ENCODE measurements at places on chromosomes 7 and 10.
A peak's percentile ranks its signal among the peaks of the same experiment; 100 is the strongest.

GRCh38 chr7:55132890-55133551, 114.2 kb downstream of the EGFR start:
- no peaks in the 10 kb centered on the region for H3K4me1 ChIP-seq
- no peak for DNase-seq
- no peak overlapping the region for H3K4me3 ChIP-seq

DNA sequence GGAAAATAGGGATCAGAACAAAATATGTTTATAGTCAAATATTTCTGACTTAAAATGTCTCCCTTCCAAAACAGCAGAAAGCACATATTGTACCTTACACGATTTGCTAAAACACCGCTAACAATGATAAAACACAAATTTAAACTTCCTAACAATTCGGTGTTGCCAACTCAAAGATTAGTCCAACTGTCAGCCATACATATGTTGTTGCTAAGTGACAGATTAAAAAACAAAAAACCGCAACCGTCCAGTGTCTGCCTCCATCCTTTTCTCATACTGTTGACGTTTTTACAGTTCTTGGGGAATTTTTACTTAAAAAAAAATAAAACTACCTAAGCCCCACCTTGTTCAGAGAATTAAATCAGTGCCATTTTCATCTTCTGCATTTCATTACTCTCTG, 118.0 kb downstream of the RAB11FIP2 start:
- no peak overlapping the region for H3K27ac ChIP-seq
- DNase-seq = no peak
- no peak overlapping the region for H3K4me3 ChIP-seq
- no peaks in the 10 kb centered on the region for H3K36me3 ChIP-seq
- H3K27me3 ChIP-seq = peaks cover 9% of the 10 kb centered on the region
- no peaks in the 10 kb centered on the region for H3K4me1 ChIP-seq

- H3K27me3 ChIP-seq = no peaks in the 10 kb centered on the region
- no peak overlapping the region for H3K27ac ChIP-seq
- no peak overlapping the region for H3K4me3 ChIP-seq
- no peak for DNase-seq
These were observed 35.0 kb upstream of the DGKB start for GRCh38 chr7:14937581-14937980.

GRCh38 chr10:116840389-116841075, 8.8 kb upstream of the ENO4 start:
- H3K27ac ChIP-seq = no peak overlapping the region
- H3K4me1 ChIP-seq = no peaks in the 10 kb centered on the region
- peaks cover 6% of the 10 kb centered on the region for H3K27me3 ChIP-seq
- H3K36me3 ChIP-seq = no peaks in the 10 kb centered on the region
- DNase-seq = no peak
- no peak overlapping the region for H3K4me3 ChIP-seq

DNA sequence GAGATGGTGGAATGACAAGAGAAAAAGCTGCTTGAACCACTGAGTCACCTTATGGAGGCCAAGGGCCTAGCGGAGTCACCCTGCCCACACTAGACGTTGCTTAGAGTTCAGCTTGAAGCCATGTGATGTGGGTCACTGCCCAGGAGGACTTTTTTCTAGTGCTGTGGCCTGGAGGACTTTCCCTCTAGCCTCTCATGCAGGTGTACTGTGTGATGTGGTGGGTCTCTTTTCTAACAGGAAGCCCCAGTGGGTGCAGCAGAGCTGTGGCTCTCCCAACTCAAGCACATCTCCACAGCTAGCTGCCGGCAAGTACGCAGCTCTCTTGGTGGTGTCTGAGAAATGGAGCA, 13.6 kb downstream of the POR start:
- H3K27ac ChIP-seq = peak overlapping the region; percentile 83
- DNase-seq = peak; percentile 39
- H3K36me3 ChIP-seq = no peaks in the 10 kb centered on the region
- no peaks in the 10 kb centered on the region for H3K27me3 ChIP-seq

DNA sequence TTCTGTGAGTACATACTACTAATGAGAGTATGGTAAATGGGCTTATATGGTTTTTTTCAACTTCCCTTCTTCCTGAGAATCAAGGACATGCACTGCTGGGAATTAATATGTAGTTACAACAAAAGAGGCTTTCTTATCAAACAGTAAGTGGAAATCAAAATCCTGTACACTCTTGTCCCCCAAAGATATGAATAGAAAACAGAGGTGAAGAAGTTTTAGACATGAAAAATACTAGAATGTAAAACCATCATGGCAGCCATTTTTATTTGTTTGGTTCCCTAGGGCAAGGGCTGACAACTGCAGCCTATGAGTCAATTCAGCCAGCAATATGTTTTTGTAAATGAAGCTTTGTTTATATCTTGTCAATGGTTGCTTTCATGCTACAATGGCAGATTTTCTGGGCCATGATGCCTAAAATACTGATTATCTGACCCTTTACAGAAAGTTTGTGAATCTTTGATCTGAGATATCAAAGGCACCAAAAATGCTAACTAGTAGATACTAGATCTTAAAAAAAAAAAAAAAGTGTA, 422.4 kb downstream of the PARD3 start:
- no peaks in the 10 kb centered on the region for H3K27me3 ChIP-seq
- no peaks in the 10 kb centered on the region for H3K36me3 ChIP-seq
- no peak for DNase-seq
- no peak overlapping the region for H3K27ac ChIP-seq
- H3K4me3 ChIP-seq = no peak overlapping the region

- H3K36me3 ChIP-seq = peaks cover 3% of the 10 kb centered on the region
- H3K4me3 ChIP-seq = no peak overlapping the region
- peaks cover 48% of the 10 kb centered on the region for H3K27me3 ChIP-seq
- peaks cover 3% of the 10 kb centered on the region for H3K4me1 ChIP-seq
- no peak for DNase-seq
These were observed 581 bp downstream of the PTPRZ1 start for GRCh38 chr7:121873289-121874194.

DNA sequence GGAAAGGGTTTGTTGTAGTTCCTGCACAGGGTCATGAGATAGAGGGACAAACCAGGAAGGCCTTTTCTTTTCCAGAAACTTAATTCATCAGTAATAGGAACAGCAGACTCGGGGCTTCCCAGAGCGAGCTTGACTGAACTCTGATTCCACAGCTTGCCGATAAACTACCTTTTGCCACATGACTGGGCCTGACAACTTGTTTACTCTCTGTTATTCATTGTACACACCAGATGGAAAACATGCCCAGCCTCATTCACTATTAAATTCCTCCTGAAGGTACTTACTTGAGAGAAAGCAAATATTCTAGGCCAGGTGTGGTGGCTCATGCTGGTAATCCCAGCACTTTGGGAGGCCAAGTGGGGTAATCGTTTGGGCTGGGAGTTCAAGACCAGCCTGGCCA, 77.1 kb upstream of the FGFR2 start:
- no peak for DNase-seq
- peaks cover 13% of the 10 kb centered on the region for H3K27me3 ChIP-seq
- no peaks in the 10 kb centered on the region for H3K36me3 ChIP-seq
- H3K4me1 ChIP-seq = no peaks in the 10 kb centered on the region

GRCh38 chr7:121755286-121755685, 117.7 kb upstream of the PTPRZ1 start:
- no peak overlapping the region for H3K27ac ChIP-seq
- DNase-seq = no peak
- no peaks in the 10 kb centered on the region for H3K4me1 ChIP-seq
- H3K4me3 ChIP-seq = no peak overlapping the region

- peaks cover 8% of the 10 kb centered on the region for H3K36me3 ChIP-seq
- H3K27me3 ChIP-seq = no peaks in the 10 kb centered on the region
- H3K27ac ChIP-seq = peak overlapping the region; percentile 92
- DNase-seq = no peak
These were observed 85.9 kb downstream of the MDFIC start for GRCh38 chr7:115007751-115008150.

DNA sequence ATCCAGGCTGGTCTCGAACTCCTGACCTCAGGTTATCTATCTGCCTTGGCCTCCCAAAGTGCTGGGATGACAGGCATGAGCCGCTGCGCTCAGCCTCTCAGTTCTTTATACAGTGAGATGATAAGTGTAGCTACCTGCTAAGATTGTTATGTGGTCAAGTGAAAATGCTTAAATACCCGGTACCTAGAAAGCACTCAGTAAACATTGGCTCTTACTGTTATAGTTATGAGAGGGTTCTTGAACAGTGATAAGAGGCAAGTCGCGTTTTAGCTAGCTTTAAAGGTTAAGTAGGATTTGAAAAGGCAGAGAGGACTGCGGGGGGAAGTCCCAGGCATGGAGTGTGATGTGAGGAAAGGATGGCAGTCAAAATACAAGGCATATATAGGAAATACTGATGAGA, 4.5 kb downstream of the ZKSCAN1 start:
- peak overlapping the region; percentile 57 for H3K27ac ChIP-seq
- no peak for DNase-seq
- peaks cover 60% of the 10 kb centered on the region for H3K4me1 ChIP-seq
- no peak overlapping the region for H3K4me3 ChIP-seq
- no peaks in the 10 kb centered on the region for H3K27me3 ChIP-seq
- no peaks in the 10 kb centered on the region for H3K36me3 ChIP-seq

DNA sequence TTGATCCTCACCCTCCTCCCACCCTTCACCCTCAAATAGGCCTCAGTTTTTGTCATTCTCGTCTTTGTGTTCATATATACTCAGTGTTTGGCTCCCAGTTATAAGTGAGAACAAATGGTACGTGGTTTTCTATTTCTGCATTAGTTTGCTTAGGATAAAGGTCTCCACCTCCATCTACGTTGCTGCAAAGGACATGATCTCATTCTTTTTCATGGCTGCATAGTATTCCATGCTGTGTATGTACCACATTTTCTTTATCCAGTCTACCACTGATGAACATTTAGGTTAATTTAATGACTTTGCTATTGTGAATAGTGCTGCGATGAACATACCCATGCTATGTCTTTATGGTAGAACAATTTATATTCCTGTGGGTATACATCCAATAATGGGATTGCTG, 91.2 kb downstream of the PLPP4 start:
- no peak overlapping the region for H3K27ac ChIP-seq
- no peaks in the 10 kb centered on the region for H3K4me1 ChIP-seq
- DNase-seq = no peak
- peaks cover 2% of the 10 kb centered on the region for H3K27me3 ChIP-seq

GRCh38 chr10:92690915-92691590, 1.3 kb downstream of the HHEX start:
- peak overlapping the region; percentile 73 for H3K4me3 ChIP-seq
- H3K27me3 ChIP-seq = peaks cover 45% of the 10 kb centered on the region
- DNase-seq = no peak

DNA sequence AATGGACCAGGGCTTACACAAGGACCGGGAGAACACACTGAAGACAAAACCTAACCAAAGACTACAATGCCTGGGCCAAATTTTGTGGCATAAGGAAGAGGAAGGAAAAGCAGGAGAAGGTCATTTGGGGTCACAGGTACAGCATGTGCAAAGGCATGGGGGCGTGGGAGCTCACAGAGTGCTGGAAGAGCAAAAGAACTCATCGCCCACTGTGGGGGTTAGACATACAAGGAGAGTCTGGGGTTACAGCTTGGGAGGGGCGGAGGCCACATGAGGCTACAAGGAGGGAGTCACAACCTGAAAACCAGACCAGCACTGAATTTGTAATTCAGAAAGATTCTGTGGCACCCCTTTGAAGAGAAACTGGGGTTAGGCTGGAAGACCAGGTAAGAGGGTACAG, 9.7 kb downstream of the PUS7 start:
- DNase-seq = no peak
- no peaks in the 10 kb centered on the region for H3K27me3 ChIP-seq
- peaks cover 15% of the 10 kb centered on the region for H3K4me1 ChIP-seq
- H3K36me3 ChIP-seq = peaks cover 8% of the 10 kb centered on the region

DNA sequence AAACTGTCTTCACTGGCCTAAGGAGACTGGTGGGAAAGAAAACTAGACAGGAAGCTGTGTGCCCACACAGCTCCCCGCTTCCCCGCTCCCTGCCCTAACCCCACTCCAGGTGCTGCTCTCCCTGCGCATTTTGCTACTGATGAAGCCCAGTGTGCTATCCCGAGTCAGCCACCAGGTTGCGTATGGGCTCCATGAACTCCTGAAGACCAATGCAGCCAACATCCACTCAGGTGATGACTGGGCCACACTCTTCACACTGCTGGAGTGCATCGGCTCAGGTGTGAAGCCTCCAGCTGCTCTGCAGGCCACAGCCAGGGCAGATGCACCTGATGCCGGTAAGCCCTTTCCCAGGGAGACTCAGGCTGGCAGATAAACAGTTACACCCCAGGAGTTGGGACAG, 20.3 kb upstream of the NFKB2 start:
- H3K4me3 ChIP-seq = no peak overlapping the region
- H3K36me3 ChIP-seq = peaks cover 82% of the 10 kb centered on the region
- H3K27me3 ChIP-seq = no peaks in the 10 kb centered on the region
- no peak overlapping the region for H3K27ac ChIP-seq

- peak overlapping the region; percentile 41 for H3K4me3 ChIP-seq
- H3K27me3 ChIP-seq = peaks cover 17% of the 10 kb centered on the region
- no peak overlapping the region for H3K27ac ChIP-seq
These were observed 674 bp downstream of the AMZ1 start for GRCh38 chr7:2688409-2689342.

DNA sequence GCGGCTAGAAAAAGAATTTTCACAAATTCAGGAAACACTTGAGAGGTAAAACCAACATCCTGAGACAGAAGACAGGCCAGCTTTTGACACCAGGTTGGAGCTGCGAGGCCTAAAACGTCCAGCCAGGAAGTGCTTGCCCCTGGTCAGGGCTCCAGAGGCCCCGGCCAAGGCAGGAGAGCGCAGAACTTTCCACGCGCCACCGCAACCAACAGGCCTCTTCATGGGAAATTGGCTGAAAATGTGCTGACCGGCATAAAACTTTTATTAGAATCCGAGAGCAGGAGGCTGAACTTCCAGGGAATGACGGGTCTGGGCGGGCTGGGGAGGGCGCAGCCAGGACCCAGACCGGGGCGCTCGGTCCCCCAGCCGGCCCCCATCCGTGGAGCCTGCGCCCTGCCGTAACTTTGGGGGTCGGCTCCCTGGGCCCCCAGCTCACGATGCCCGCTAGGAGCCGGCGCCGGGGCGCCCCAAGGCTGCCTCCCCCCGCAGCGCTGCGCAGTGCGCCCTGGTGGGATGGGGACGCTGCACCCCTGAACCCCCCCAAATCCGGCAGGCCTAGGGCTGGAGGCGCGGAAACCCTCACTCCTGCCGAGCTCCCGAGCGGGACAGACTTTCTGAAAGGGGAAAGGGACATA, 414.0 kb upstream of the MKI67 start:
- no peak overlapping the region for H3K27ac ChIP-seq
- peaks cover 29% of the 10 kb centered on the region for H3K27me3 ChIP-seq
- peaks cover 2% of the 10 kb centered on the region for H3K4me1 ChIP-seq
- H3K36me3 ChIP-seq = no peaks in the 10 kb centered on the region
- DNase-seq = no peak

GRCh38 chr7:14288701-14289100, 299.2 kb upstream of the ETV1 start:
- H3K4me3 ChIP-seq = no peak overlapping the region
- H3K27ac ChIP-seq = no peak overlapping the region
- DNase-seq = no peak

Data from naive thymus-derived CD8-positive, alpha-beta T cell (primary cell).